ENCODE measurements at places on chromosomes 11 and 22. TPM values are rescaled to one million over a fixed set of nuclear protein-coding genes. Genes with fewer than 3 reads are reported as not detected.

SHANK3 gene
- total RNA-seq: not detected

NCR3LG1 gene
- 1.4 TPM for total RNA-seq

LRRC55 gene
- not detected for total RNA-seq

MCHR1 gene
- not detected for total RNA-seq

ANO5 gene
- total RNA-seq: not detected

NOL12 gene
- total RNA-seq: 48.3 TPM

MS4A12 gene
- total RNA-seq: not detected

DNA sequence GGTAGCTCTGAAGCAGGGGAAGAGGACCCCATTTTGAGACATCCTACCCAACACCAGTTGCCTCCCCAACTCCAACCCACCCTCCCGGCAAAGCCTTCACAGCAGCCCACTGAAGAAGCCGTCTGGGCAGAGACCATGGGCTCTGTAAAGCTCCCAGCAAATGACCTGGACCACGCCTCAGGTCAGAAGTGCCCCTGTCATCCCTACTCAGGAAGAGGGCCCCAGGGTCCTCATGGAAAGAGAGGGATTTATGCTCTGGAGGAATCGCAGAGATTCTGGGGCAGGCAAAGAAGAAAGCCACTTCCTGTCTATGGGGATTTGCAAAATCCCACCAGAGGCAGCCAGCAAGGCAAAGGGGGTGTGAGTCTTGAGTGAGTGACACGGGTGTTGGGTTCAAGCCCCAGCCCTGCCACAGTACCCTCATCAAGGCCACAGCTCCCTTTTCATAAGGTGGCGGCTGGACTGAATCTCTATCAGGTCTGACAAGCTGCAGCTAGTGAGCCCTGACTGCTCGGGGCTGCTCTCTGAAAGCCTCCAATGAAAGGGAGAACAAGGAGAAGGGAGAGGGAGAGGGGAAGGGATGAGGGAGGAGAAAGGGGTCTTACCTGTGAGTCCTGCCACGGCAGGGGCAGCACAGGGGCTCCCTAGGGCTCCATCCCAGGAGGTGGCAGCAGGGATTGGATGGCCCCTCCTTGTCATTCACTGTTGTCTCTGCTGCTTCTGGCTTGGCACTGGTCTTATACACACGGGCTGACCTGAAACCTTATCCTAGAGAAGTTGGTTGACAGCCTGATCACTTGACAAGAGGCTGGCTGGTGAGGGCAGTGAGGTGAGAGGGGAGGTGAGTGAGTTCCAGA lies at the start of gene UCP3:
UCP3 (minus strand) TSS at position 713 of the 857 bp plus-strand sequence. CDS start 2,043 bp downstream, outside the sequence.
- DNase-seq: no peak

GRCh38 chr22:39182478-39183030 lies 30.1 kb upstream of the CBX7 start:
- no peak for DNase-seq

DNA sequence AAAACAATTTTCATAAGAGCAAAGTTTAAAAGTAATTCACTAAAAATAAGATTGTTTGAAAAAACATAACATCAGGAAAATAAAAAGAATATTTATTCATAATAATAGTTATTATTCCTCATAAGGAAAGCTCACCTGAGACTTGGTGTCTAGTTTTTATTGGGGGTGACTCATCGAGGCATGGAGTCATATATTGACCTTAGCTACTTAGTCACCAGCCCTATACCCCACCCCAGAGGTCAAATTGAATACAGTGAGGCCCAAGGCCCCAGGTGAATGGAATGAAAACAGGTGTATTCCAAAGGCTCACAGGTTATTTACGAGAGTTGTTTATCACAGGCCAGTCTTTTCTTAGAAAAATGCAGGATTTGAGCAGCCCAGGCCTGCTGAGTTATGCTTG lies 36.9 kb downstream of the CNTF start:
- DNase-seq: no peak

GRCh38 chr22:38317122-38317994 lies at the start of gene CSNK1E:
TSS of gene CSNK1E (minus strand) at chr22:38317433. CDS start at chr22:38314157, 3,276 bp downstream.
- DNase-seq: peak; percentile 76

- no peak for DNase-seq
These were observed 122.6 kb upstream of the SORL1-AS1 start for GRCh38 chr11:121575250-121575962.

- no peak for DNase-seq
These were observed 99.1 kb upstream of the CHRM4 start for GRCh38 chr11:46490666-46491065.

DNA sequence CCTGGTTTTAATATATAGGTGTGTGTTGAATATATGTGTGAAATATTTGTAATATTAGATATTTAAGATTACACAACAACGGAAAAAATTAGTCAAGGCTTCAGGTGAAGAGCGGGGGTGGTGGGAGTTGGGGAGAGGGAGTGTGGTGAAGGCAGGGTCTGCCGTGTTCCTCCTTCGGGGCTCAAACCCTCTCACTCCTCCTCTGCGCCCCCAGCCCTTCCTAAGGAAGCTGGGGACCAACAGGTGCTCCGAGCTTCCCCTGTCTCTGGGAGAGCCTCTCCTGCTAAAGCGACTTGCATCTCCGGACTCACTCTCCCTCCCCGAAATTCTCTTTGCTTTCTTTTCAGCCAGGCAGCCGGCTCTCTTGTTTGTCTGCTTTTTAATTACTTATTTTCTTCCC lies 960 bp upstream of the CADM1 start:
- DNase-seq: no peak

- DNase-seq: no peak
These were observed 12.6 kb downstream of the RAB36 start for GRCh38 chr22:23157560-23158515.

GRCh38 chr11:111697933-111698371 lies 68.2 kb downstream of the PPP2R1B start:
- no peak for DNase-seq

DNA sequence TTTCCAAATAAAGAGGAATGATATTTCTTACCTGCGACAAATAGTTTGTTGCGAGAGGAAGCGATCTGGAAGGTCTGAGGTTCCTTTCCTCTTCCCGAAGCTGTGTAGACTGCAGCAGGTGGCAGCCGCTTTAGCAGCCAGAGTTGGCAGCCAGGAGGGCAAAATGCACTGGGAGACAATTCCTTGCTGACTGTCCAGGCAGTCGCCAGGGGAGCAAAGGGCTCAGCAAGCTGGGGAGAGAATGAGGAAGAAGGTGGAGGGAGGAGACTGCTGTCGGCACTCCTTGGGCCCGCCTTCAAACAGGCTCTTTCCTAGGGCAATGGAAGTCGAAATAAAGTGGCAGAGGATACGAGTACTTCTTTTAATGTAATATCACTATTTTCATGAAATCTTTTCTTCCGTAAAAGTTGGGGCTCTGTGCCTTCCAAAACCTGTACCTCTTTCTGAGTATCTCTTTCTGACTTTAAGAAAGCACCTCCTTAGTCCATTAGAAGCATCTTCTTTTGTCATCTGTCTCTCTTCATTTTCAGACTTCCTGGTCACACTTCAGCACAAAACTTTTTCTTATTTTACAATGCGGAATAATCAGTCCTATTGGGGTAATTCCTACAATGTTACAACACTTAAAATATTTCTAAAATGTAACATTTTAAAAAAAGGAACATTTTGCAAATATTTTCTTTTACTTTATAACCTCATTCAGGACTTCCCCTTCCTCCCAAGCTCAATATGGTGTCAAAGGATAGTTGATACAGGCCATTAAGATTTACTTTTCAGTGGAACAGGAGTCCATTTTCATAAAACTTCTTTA lies at the start of gene IL18:
IL18 (minus strand) TSS at position 220 of the 811 bp plus-strand sequence. CDS start 9,041 bp downstream, outside the sequence.
- no peak for DNase-seq

GRCh38 chr11:128338811-128339210 lies 248.5 kb downstream of the ETS1 start:
- no peak for DNase-seq

DNA sequence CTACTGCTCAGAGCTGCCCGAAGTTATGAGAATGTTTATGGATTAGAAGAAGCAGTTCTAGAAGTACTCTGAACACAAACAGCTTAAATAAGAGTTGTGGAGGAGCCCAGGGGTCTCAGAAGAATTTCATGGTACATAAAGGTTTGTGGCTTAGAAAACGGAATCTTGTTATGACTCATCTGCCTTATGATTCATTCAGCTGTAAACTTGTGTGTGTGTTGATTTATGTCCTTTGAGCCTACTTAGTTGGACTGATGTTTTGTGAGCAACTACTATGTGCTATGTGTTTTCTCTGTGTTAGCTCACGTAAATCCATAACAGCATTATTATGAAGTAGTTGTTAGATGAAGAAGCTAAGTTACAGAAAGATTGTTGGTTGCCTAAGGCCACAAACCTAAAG lies 203.7 kb downstream of the PGR start:
- no peak for DNase-seq

DNA sequence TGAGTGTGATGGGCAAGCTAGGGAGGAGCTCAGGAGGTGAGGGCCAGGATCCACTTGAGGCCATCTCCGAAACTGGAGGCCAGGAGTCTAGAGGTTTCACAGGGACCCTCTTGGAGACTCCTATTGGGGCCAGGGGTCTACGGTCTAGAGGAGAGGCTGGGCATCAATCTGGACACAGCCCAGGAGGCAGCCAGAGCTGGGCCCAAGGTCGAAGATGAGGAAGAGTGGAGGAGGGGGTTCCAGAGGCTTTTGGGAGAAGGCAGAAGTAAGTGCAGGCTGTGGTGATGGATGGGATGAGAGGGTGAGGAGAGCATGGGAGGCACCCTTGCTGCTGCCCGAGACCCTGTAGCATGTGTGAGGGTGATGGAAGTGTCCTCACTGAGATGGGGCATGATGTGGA lies 56.6 kb downstream of the LRRC32 start:
- DNase-seq: no peak

DNA sequence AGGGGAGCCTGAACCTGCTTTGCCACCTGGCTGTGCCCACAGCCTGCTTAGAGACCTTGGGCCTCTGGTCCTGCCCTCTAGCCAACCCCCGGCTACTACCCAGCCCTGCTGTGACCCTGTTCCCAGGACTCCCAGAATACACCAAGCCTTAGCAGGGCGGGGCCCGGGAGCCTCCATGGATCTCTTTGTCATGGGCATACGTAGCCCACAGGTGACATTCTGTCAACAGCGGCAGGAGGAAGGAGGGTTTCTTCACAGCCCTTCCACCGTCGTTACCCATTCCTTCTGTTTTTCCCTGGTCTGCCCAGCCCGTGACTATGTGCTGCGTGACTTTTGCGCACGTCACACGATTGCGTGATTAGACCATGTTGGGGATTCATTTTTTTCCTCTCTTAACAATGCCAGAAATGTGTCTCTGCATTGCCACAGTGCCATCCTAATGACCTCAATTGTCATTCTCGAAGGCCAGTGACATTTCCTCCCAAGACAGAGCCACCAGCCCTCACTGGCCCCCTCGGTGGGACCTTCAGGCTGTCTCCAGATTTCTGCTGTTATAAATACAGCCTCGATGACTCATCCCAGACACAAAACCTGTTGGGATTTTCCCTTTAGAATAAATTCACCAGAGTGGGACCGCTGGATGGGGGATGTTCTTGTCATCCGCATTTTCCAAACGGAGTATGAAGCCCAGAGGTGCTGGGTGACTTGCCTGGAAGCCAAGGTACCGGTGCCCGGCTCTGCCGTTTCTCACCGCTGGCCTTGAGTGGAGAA lies 9.0 kb downstream of the SYT12 start:
- no peak for DNase-seq

GRCh38 chr22:24392218-24392931 lies 35.0 kb upstream of the ADORA2A start:
- DNase-seq: no peak

Data from natural killer cell treated with Interleukin-12 subunit alpha and Interleukin-12 subunit beta and Interleukin-15 and Interleukin-18, amount 100 ng/mL, for 72 hours (primary cell).